ENCODE measurements at places on chromosomes 7 and 10.

DNA sequence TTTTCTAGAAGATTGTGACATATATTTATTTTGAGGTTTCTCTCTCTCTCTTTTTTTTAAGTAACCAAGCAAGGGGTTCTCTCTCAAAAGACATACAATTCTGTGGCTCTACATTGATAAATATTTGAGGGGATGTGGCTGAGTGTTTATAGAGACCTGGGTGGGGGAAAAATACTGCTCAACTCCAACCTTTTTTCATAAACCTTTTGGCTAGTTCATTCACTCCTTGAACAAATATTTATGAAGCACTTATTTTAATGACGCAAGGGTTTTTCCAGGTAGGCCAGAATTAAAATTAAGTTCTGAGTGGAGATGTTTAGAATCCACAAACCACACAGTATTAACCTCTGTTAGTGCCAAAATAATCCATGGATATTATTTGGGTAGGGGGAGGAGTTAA is 100.2 kb downstream of the PTPRE start:
- DNase-seq: no peak

GRCh38 chr7:132145466-132145865 is 430.8 kb downstream of the PLXNA4 start:
- DNase-seq: peak; percentile 27

GRCh38 chr10:11157292-11158076 is 139.8 kb downstream of the CELF2 start:
- DNase-seq: no peak

GRCh38 chr7:129906700-129907099 is 46.1 kb downstream of the UBE2H start:
- DNase-seq: no peak

DNA sequence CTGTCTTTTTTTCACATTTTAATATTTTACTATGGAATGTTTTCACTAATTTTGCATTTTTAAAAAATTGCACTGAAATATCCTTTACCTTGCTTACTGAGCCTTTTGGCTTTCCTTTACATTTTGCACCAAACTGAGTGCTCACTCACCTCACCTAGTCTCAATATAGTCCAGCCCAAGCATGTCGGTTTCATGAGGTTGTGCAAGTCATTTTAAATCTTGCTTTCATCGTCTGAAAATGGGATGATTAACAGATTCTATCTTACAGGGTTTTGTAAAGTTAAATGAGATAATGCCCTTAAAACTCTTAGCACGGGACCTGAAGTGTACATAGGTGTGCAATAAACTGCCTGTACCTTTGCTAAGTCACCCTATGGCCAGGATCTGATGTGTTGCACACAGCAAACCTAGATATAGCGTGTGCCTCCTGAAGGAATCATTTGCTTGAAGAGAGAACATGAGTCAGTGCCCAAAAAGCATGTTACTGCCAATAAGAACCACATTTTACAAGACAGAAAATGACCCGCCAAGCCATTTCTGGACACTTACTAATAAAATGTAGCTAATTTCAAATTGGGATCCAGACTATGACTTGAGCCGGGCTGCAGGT is 199.8 kb downstream of the JCAD start:
- no peak for DNase-seq

GRCh38 chr10:128268015-128268722 is 141.9 kb upstream of the MKI67 start:
- peak; percentile 61 for DNase-seq

DNA sequence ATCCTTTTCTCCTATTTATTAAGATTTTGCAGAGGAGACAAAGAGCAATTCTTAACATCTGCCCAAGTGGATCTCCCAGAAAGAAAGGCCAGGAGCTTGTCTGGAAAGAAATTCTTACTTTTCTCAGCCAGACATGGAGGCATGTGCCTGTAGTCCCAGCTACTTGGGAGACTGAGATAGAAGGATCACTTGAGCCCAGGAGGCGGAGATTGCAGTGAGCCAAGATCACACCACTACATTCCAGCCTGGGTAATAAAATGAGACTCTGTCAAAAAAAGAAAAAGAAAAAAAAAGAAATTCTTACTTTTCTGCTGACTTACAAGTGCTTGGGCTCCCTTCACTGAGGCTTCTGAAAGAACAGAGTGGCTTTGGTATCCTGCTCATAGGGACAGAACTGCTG is 2.4 kb upstream of the CYP3A43 start:
- DNase-seq: no peak

DNA sequence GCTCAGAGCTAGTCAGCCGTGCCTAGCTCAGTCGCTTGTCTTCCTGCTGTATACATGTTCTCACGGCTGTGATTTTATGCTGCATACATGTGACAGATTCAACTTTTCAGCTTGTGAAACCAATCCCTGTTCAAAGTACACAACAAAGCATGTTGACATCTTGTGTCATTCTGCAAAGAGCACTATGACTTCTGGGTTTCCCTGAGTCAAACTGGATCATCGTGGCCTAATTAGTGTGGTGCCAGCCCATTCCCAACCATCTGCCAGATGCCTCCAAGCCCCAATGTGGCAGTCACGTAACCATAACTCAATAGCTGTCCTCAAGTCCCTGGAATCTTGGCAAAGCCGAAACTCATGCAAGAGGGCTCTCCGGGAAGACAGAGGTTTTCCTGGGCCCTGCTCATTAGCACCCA is 144.8 kb downstream of the MYOF start:
- no peak for DNase-seq

GRCh38 chr7:7568553-7568952 is 1.9 kb downstream of the MIOS start:
- DNase-seq: no peak

DNA sequence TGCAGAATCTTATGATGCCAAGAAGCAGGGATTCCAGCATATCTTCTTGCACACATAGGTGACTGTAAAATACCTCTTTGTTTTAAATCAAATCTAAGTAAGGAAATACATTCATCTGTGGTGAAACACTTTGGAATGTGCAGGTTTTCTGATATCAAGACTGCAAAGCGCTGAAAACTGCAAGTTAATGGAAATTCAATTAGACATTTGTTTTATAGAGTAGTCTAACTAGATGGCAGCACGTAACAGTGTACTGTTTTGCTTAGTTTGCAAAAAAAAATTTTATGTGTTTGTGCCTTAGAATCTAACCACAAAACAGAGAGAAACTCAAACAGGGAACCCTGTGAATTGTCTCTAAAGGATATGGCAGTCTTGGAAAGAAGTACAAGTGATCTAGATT is 259.2 kb downstream of the HDAC9 start:
- DNase-seq: no peak

DNA sequence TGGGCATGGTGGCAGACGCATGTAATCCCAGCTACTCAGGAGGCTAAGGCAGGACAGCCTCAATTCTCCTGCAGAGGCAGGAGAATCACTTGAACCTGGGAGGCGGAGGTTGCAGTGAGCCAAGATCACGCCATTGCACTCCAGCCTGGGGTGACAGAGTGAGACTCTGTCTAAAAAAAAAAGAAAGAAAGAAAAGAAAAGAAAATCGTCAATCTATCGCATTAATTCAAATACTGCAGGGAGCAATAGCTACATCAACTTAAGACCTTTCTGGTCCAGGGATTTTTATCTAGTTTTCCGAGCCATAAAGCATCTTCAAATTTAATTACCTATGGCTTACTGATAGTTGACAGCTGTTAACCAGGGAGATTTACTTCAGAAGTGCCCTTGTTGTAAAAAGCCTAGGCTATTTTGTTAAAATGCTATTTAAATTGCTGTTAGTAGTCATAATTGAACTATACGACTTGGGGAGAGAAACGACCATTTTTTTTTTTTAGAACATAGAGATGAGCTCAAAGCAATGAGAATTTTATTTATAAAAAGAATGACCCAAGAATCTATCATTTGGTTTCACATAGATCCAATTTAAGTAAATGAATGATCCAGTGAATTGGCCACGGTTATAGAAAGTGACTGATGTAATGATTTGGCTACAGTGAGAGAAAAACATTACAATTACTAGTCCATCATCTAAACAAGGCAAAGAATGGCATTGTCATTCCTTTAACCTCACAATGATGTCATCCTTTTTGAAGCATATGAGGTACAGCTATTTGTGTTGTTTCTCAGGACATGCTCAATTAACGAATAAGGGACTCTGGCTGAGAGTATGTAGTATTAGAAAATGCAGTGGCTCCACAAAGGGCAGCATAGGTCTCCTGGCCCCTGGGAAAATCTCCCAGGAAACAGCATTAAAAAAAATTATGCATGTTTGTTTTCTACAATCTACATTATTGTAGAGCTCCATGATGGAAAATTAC is 85.3 kb downstream of the SEMA3C start:
- no peak for DNase-seq

DNA sequence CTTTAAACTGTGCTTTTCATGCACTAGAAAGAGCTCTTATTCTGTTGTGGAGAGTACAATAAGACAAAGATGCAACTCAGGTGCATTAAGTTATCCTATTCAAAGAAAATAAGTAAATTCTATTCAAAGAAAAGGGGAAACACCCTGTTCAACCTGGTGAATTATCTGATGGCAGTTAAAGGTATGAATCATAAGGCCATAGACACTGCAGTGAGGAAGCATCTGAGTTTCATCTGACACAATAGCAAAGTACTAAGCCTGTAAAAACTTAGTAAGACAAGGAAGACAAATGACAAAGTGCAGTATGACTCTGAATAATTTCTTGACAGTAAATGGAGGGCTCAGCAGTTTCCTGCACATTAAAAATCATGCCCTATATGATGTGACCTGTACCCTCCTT is 91.0 kb upstream of the LRRTM3 start:
- no peak for DNase-seq

- DNase-seq: no peak
Observed at GRCh38 chr7:120201290-120201689, 71.7 kb upstream of the KCND2 start.

GRCh38 chr7:107007007-107007891 is 37.3 kb upstream of the PRKAR2B start:
- no peak for DNase-seq

DNA sequence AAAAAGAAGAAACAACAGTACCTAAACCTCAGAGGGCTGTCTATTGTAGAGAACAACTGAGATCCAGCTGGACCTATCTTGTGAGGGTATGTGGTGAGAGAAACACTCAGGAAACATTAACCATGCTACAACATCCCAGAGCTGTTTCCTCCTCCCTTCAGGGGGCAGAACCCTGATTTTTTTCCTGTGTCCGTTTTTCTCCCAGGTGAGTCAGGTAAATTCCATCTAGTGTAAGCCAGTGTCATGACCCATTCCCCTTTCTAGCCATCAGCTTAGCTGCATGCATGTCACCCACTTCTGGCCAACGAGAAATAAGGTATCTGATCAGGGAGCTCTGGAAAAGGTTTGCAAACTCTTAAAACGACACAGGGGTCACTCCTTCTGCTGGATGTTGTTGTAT is 103.8 kb downstream of the DNMBP start:
- DNase-seq: no peak

DNA sequence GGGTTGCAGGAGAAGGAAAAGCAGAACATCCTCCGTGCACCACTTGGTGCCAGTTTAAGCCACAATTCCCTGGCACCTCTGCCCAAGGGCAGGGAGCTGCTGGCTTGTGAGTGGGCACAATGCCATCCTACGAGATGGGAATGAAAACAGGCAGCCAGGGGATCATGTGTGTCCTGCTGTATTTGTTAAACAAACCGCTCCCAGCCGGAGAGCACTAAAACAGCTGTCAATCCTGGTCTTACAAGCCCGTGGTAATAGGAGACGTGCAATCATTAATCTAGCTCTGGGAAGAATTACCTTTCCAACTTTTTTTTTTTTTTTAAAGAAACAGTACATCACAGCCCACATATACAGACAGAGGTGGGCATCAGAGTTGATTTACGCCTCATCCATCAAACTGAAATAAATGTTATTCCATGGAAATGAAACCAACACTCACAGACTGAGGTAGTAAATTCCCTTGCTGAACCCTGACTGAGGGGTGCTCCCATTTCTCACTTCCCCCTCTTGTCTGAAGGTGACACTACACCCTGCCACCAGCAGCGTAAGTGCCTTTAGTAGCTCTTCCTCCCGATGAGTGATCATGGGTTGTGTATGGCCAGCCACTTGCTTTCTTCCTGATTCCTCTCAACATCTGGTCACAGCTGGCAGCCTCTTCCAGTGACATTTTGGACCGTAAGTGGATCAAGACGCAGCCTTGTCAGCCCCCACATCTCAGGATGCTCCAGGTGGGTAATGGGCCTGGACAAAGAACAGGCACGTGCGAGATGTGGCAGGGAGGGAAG is 143.8 kb downstream of the TEX36 start:
- DNase-seq: no peak

DNA sequence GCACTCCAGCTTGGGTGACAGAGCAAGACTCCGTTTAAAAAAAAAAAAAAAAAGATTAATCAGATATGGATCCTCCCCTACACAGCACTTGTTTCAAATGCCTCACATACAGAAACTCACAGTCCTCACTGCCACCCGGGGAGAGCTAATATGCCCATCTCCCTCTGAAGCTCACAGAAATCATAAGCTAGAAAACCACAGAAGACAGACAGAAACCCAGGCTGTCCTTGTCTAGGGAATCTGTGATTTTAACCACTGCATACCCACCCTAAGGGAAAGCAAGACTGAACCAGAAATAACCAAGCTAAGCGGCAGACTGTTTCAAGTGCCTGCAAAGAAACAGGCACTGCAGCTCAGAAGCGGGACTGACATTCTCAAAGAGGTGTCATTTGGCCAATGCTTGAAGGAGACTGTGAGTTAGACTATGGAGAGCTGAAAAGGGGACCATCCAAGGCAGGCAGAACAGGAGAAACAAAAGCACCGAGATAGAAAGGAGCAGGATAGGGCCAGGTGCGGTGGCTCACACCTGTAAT is 37.6 kb downstream of the SLC37A3 start:
- no peak for DNase-seq

GRCh38 chr10:9848278-9848677 is 1169.4 kb upstream of the CELF2 start:
- DNase-seq: no peak

- no peak for DNase-seq
Observed at GRCh38 chr7:50214771-50215170, 89.7 kb upstream of the IKZF1 start.

DNA sequence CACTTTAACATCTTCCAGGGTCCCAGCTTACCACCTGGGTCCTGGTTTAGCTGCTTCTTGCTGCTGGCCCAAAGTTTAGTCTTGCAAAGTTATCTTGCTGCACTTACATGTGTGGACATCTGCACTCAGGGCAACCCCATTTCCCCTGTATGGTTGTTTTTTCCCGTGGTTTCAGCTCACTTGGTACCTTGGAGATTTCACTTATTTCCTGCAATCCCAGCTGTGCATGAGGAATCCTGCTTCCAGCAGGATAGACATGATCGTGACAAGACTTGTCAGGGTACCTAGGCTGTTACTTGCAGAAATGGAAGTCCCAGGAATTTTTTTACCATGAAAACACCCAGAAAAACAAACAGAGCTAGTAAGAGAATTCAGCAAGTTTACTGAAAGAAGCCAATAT is 95.9 kb upstream of the LEP start:
- no peak for DNase-seq

- DNase-seq: peak; percentile 76
Observed at GRCh38 chr7:140342727-140343514, 55.4 kb downstream of the SLC37A3 start.

GRCh38 chr7:139981511-139981895 is 81.2 kb downstream of the PARP12 start:
- DNase-seq: no peak

GRCh38 chr10:104056619-104057273 is 28.9 kb downstream of the COL17A1 start:
- DNase-seq: no peak

Data from posterior cingulate gyrus (tissue), 11 donors.